ENCODE measurements at places on chromosomes 11 and 22.

DNA sequence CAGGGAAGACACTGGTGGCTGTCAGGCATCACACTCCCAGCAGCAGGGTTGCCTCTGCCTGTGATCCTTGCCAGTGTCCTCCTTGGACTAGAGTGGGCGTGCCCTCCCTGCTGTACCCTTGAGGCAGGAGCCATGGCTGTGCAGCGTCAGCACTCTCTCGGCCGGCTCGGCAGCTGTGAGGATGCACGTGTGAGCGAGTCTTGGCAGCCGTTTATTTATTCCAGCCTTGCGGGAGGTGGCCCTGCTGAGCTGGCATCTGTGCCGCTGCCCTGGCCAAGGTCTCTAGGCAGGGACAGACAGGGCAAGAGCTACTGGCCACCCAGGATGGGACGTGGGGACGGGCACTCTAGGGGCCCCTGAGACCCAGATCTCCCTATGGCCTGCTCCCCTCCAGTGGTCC lies 33.9 kb downstream of the TSPAN4 start:
- DNase-seq, result no peak

- peak; percentile 2 for DNase-seq
These were observed 780.9 kb downstream of the BRD1 start for GRCh38 chr22:49046546-49047361.

GRCh38 chr22:49266561-49267519 lies 560.8 kb downstream of the BRD1 start:
- DNase-seq, result no peak

- no peak for DNase-seq
These were observed 1156.9 kb downstream of the BRD1 start for GRCh38 chr22:48670731-48671130.

DNA sequence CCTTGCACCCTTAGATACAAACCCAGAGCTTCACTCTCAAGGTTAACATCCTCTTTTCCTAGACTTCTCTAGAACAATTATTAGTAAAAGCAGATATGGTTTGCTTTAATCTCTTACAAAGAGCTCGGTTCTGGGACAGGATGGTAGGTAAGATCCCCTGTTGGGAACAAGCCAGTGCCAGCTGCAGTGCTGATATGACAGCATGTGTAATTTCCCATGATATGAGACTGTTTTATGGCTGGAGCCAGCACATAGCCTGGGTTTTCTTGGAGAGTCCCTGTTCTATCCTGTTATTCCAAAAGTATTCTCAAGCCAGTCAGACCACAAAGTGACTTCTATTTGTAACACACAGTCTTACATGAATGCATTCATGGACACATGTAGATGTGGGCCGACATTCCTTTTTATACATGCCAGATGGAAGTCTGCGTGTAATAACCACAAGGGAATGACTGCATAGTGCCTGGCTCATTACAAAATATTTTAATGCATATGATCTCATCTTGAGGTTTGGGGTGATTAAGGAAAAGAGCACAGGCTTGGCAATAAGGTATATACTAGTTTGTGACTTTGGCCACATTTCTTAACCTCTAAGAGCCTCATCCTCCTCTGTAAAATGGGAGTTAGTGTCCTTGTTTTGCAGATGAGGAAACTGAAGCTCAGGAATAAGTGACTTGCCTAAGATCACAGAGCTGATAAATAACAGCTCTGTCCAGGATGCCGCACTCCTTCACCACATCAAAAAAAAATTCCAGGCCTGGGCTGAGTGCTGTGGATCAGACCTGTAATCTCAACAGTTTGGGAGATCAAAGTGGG lies 21.8 kb downstream of the CLMP start:
- DNase-seq, result no peak

DNA sequence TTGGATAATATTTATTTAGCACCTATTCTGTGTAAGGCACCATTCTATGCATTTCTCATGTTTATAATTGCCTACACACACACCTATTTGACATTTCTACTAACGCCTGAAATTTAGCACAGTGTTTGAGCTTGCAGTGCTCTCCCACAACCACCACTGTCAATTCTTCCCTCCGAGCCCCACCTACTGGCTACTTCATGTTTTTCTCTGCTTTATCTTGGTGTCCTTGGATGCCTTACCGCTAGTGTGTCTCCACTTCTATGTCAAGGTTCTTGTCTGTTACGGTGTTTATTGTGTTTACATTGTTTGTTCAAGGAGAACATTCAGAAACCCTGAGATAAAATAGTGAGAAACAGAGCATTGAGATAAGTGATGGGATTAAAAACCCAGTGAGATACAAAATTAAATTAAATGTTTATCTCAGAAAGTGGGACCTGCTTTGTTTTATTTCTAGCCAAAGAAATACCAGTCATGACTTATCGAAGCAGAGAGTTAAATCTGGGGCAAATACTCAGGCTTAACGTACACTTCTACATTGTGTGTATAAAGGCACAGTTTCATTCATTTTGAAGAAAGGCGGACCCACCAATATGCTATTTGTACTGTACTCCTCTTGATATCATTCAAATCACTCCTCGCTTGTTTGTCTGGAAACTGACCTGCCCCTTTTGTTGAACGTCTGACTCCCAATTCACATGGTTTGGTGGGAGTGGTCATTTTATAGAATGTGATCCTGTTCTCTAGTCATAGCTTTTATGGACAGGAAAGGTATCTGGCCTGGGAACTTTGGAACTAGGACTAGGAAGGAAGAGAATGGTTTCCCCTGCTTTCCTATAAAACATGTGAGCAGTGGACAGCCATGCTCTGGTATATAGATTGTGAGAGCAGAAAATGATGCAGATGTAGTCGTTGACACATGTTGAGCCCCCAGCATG lies 39.2 kb upstream of the SLC36A4 start:
- DNase-seq, result peak; percentile 2

DNA sequence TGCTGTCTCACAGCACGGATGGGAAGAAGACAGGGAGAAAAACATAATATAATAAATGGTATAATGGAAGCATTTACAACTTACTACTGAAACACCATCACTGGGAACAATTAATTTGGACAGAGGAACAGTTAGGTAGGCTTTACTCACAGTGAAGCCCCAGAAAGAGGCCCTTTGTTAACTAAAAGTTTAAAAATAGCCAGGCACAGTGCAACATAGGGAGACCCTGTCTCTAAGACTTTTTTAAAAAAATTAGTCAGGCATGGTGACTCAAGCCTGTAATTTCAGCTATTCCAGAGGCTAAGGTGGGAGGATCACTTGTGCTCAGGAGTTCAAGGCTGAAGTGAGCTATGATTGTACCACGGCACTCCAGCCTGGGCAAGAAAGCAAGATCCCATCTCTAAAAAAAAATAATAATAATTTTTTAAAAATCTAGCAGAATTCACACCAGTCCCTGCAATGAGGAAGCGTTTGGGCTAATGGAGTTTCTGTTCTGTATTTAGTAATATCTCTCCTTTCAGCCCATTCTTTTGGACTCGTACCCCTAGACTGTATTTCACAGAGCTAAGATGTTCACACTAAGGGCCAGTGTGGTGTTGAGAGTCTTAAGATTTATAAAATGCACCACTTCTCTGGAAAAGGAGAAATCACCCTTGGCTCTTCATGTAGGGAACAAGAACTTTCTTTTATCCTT lies 275.5 kb downstream of the SOX6 start:
- no peak for DNase-seq

GRCh38 chr22:49726022-49726681 lies 101.5 kb downstream of the BRD1 start:
- DNase-seq, result no peak

DNA sequence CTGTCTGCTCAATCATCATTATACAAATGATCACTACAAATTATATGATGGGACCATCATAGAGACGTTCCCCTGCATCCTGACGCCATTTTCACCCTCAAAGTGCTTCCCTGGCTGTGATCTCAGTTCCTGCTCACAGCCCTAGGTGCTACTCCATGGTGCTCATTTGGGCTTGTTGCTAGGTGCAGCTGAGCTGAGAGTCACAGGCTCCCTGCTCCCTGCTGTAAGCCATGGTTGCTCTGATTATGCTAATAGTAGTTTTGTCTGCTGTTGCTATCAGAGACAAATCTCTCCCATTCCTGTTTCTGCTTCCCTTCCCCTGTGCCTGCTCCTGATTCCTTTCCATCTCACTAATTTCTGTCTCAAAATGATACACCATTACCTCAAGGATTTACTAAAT lies 474.3 kb downstream of the METTL15 start:
- no peak for DNase-seq

DNA sequence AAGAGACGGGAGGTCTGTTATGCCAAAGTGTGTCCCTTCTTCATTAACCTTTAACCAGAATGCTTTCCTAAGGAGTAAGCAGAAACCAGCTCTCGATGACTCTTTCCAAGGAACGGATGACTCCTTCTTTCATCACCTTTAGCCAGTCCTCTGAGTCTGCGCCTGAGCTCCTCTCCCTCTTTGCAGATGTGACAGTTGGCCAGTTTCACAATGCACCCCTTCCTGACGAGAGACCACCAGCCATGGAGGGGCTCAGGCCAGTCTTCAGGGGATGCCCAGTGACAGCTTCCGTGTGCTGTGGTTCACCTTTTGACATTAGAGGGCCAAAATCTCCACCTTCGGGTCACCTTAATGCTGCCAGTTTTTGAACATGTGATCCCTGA lies 826.1 kb downstream of the TBC1D22A start:
- DNase-seq, result no peak

DNA sequence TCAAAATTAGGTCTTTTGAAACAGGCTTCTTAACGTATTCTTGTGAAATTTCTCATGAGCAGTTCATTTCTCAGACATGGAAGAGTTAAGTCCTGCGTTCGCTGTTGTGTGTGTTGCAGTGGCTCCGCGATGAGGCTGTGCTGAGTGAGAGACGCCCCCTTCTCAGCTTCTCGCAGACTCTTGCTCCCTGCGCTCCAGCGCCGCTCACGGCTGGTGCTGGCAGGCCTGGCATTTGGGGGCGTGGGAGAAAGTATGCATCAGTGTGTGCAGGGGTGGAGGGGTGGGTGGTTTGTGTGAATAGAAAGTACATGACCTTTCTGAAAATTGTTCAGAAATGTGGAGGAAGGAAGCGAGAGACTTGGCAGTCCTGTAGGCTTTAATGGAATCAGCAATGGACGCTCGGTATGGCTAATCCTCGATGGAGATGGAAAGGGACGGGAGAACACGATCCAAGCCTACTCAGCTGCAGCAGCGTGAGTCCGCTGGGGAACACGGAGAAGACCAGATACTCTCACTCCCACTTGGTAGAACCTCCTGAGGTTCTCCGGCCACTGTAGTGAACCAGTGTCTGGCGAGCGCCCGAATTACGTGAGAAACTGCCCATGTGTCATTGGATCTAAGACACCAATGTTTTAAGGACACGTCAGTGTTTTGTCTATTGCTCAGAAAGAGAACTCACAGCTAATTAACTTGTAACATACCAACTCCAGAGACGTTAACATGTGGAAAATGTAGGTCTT lies 5.9 kb downstream of the TAB1 start:
- DNase-seq, result peak; percentile 68

GRCh38 chr11:97140885-97141494 lies 751.2 kb downstream of the JRKL start:
- DNase-seq, result no peak

GRCh38 chr11:113806406-113806805 lies 26.8 kb downstream of the CLDN25 start:
- DNase-seq, result no peak

DNA sequence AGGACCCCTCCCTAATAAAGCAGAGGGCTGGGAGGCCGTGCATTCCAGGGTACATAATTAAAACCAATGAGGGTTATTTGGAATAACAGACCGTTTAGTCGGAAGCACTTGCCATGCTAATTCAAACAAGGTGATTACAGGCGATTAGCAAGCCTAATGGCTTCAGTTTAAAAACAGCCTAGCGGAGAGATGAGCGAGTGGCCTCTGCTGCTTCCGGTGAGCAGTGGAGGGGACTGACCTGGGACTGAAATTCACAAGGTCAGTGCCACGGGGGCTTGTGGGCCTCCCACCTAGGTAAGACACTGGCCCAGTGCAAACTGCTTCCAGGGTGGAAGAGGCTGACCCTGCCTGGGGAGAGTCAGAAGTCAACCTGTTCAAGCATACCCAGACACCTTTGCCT lies 56.8 kb upstream of the ALX4 start:
- DNase-seq, result no peak

DNA sequence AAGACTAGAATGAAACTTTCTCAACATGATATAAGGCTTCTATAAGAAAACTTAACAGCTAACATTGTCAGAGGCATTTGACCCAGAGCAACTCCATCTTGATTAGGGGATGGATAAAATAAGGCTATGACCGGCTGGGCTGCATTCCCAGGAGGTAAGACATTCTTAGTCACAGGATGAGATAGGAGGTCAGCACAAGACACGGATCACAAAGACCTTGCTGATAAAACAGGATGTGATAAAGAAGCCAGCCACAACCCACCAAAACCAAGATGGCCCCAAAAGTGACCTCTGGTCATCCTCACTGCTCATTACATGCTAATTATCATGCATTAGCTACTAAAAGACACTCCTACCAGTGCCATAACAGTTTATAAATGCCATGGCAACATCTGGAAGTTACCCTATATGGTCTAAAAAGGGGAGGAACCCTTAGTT lies 135.2 kb downstream of the TTC28 start:
- DNase-seq, result no peak

DNA sequence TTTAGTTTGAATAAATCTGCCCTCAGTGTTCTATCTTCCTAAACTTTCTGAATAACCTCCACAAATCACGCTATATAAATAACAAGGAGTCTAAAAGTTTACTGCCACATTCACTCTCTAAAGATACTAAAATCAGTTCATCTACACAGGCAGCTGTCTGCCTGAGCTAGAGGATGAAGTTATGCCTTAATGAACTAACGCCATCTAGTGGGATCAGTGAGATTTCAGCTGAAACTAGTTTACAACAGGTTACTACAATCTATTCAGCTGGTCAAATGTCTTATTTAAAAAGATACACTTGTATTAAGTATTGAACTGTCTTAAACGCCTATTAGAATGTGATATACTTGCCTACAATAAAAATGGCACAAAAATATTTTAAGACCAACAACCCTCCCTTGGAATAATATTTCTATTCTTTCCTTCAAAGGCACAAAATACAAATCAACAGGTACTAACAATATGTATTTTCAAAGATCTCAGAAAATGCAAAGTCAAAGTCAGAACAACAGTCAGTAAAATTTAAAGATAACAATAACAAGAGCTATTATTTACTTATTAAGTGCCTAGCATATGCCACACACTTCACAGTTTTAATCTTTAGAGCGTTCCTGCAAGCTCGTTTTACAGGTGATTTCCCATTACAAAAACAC lies 84.1 kb downstream of the LARGE2 start:
- no peak for DNase-seq

DNA sequence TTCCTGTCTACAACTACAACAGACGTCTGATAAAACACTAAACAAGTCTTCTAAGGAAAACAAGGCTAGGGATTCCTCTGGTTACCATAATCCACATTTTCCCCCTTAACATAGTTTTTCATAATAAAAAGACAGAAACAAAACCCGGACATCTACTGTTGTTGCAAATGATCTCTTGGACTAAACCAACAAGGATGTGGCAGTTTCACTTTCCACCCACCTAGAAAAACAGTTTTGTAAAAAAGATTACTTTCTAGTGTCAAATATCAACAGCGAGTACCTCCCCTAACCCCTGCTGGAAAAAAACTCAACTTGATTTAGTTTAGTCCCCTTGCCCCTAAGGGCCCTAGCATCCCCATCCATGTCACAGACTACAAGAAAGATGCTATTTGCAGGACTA lies 5.4 kb downstream of the GNG3 start:
- DNase-seq, result no peak
